ENCODE measurements at places on chromosomes 5 and 9.

GRCh38 chr5:143541943-143542797 is 138.7 kb upstream of the NR3C1 start:
- no peak for DNase-seq

DNA sequence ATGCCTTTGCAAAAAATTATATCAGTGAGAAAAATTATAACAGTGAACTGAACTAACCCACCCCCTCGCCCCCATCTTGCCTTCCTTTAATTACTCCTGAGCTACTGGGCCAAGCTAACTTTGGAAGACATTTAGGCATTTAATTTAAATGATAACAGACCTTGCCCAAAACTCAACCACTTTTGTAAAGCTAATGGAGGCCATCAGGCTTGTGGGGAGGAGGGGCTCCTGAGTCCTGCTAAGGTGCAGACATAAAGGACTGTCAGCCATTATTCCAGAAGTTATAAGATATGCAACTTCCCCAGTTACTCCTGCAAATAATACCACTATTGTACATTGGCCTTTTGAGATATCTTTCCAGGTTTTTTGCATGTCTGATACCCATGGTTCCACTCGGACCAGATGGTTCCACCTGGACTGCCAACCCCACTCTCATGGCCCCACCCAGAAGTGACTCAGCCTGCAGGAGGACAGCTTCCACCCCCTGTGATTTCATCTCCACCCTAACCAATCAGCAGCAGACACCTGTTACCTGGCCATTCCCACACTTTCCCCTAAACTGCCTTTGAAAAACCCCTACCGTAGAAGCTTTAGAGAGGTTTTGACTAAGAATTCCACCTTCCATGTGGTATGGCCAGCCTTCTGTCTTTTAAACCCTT is 805.4 kb upstream of the CDH6 start:
- DNase-seq, result no peak

GRCh38 chr5:114859438-114859735 is 310.3 kb downstream of the TRIM36 start:
- no peak for DNase-seq

- DNase-seq, result no peak
Measured at GRCh38 chr5:155106221-155106620, 92.7 kb downstream of the KIF4B start.

DNA sequence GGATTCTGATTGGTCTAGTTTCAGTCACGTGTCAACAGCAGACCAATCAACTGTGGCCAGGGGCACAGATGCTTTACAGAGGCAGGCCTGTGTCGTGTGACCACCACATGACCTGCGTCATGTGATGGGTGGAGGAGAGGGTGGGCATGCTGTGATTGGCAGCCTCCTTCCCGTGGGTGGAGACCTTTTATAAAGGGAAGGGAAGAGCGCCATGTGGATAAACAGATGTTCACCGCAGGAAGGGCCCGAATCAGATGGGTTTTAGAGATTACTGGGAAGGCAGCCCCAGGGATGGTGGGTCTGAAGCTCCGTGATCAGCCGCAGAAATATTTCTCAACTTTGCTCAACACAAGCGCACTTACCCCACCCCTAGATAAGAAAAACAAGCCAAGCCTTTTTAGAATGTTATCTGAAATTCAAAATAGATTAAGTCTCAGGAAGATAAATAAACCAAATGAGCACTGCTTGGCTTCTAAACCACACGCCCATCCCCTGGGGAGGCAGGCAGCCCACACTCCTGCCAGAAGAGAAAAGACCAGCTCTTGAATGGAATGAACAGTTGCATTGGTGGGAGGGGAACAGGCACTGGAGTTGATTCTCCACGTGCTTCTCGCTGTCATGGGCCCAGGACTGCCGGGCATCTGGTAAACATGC is 43.6 kb downstream of the ROPN1L start:
- no peak for DNase-seq
